Lung microvascular endothelial cell (primary cell): ENCODE measurements at places on chromosomes 5 and 9.

DNA sequence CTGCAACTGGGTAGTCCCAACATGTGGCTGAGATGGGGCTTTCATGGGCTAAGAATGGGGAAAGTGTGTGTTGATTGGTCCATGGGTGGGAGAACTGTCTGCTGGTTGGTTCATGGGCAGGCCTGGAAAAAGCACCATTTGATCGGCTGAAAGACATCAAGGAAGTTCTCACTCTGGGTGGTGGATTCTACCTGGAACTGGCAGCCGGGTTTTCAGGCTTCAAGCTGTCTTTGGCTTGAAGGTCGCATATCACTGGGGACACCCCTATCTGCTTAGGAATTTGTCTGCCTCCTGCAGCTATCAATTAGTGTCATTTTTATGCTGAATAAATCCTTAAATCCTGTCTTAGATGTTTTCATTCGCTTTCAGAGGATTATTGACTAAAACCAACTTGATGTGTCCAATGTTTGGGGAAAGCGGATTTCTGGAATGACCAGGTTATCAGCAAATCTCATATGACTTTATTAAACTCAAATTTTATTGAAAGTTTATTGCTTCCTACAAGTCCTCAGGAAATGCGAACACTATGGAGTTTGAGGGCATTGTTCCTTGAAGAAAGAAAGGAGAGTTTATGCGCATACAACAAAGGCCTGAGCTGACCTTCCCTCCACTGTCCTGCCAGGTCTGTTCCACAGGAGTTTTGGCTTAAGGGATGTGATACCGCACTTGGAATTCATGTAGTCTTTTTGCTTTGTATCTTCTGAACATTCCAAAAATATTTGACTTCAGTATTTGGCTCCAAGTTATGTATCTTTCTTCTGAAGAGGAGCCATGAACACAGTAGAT, 451.1 kb downstream of the TUSC1 start:
- DNase-seq: no peak

- peak; percentile 99 for DNase-seq
Measured at GRCh38 chr5:132086277-132086794, 12.7 kb downstream of the CSF2 start.

DNA sequence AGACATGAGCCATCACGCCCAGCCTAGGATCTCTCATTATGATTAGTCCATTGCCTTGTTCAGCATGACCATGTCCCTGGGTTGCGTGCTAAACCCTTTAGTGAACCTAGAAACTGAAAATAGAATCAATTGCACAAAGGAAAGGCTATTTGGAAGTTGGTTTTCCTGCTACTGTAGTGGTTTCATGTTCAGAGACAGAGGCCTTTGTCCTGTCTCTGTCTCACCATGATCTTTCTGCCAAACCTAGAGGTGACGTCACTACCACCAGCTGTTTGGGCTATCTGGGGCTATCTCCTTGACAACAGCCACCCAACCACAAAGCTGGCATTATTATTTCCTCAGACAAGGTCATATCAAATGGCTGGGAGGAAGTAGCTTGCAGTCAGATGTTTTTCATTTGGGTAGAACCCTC, 4.0 kb upstream of the CDK5RAP2 start:
- DNase-seq: peak; percentile 96

DNA sequence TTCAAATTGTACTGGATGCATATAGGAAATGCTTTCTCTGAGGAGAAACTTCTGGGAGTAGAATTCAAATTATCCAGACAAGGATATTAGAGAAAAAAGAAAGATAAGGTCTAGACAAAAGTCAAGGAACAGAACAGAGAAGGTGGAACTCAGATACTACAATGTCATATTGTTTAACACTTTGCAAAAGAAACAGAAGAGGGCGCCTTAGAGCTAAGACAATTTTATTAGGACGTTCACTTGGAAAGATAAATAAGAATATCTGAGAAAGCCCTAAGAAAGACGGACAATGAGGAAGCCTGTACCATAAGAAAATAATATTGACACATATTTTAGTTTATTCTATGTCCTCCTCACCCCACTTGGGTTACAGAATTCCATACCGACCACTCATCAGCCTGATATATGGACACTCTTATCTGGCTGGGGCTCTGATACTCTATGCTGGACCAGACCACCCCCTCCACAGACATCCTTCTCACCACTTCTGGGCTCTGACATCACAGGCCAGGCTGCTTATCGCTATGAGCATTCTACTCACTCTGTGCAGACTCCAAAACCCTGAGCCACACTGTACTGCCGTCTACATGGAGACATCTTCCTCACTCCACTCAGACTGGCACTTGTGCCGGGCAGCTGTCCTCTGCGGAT, 9.1 kb upstream of the AK3 start:
- DNase-seq: peak; percentile 12

- DNase-seq: no peak
Measured at GRCh38 chr5:143051244-143052058, 281.3 kb downstream of the ARHGAP26 start.

DNA sequence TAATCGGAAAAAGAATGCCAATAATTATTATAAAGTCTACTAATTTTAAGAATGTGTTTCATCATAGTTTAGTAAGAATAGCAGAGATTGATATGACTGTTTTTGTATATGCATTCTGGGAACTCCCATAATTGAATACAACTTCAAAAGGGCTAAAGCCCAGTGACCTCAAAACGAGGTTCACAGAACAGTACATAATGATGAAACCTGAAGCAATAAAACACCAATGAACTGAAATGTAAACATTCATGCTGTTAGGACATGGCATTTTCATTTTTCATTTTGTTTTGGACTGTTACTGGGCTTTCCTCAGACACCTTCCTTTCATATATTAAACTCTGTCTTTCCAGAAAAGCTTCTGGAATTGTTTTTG, 684 bp upstream of the JMY start:
- DNase-seq: peak; percentile 5

GRCh38 chr9:90801241-90801972, at the start of gene SYK:
Gene SYK, plus strand, starts transcription at chr9:90801819. Its CDS starts 42,080 bp downstream, at chr9:90843899.
- DNase-seq: no peak

DNA sequence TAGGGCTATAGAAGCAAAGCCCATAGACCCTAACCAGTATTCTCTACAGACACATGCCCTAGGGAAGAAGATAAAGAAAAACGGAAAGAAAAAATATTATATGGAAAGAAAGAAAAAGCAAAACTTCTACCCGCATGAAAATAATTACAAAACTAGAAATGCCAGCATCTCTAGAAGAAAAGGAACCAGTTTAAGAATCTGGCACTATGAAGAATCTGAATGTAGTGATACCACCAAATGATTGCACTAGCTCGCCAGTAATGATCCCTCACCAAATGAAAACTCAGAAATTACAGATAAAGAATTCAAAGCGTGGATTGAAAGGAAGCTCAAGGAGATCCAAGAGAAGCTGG, 341.9 kb upstream of the GRIA1 start:
- no peak for DNase-seq

DNA sequence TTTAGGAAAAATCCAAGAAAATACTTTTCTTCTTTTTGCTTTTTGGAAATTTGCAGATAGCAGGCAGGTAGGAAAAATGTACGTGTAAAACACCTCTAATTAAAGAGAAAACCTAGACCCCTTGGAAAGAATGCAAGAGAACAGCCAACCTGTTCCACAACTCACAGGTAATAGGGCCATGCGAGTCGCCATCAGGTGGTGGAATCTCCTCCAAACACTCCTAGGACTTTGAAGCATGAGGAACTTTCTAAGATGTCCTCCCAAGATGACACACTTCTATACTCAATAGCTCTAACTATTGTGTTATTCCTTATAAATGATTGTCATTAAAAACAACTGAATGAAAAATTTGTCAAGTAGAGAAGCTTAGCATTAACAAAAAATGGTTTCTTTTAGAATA, 174.0 kb downstream of the TMC1 start:
- DNase-seq: no peak

DNA sequence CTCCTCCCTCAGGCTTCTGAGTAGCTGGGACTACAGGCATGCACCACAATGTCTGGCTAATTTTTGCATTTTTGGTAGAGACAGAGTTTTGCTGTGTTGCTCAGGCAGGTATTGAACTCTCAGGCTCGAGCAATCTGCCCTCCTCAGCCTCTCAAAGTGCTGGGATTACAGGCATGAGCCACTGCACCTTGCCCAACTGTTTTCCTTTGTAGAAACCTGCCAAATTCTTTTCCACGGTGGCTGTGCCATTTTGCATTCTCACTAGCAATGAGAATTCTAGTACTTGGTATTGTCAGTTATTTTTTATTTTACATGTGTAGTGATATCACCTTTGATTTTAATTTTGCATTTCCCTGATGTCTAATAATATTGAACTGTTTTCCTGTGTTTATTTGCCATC, 7.8 kb downstream of the RMI1 start:
- no peak for DNase-seq

DNA sequence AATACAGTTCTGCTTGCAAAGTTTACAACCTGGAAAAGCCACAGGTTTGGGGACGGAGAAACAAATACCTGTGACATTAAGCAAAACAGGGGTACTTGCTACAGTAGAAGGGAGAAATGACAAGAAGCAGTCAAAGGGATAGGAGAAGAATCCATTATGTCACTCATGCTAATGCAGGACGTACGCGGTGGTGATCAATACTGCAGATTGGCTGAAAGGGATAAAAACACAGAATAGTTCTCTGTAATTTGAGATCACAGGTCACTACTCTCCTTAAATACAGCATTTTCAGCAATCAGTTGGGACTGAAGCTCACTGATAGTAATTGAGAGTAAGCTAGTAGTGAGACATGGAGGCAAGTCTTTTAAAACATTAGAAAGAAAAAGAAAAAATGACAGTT, 130.3 kb upstream of the MTAP start:
- DNase-seq: no peak

DNA sequence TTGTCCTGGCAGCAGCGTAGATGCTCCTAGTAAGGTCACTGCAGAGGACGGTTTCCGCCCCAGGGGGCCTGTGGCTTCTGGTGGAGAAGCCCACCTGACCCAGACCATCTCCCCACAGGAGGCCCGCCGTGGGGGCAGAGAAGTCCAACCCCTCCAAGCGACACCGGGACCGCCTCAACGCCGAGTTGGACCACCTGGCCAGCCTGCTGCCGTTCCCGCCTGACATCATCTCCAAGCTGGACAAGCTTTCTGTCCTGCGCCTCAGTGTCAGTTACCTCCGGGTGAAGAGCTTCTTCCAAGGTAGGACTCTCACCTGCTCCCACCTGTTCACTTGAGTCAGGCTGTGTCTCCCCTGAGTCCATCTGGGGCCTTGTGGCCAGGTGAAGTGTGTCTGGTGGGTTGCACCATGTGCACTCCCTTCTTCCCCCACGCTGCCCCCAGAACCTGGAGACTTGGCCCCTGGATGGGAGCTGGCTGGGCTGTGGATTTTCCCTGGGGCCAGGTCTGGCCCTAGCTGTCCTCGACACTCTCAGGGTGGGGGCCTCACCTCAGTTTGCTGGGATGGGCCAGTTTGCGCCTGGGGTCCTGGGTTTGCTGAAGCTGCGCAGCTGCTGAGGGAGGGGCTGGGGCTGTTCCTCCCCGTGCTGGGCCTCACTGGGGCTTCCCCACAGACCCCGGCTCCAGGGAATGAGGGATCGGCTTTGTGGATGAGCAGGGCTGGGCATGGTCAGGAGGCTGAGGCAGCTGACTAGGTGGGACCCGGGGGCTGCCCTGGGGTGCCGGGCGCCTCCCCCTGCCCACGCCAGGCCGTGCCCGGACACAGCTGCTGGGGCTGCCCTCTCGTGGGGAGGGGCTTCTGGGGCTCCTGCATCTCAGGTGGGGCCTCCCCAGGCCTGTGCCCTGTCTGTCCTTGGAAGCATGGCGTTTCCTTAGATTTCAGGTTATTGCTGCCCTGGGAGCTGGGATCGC, 32.4 kb downstream of the AHRR start:
- no peak for DNase-seq

DNA sequence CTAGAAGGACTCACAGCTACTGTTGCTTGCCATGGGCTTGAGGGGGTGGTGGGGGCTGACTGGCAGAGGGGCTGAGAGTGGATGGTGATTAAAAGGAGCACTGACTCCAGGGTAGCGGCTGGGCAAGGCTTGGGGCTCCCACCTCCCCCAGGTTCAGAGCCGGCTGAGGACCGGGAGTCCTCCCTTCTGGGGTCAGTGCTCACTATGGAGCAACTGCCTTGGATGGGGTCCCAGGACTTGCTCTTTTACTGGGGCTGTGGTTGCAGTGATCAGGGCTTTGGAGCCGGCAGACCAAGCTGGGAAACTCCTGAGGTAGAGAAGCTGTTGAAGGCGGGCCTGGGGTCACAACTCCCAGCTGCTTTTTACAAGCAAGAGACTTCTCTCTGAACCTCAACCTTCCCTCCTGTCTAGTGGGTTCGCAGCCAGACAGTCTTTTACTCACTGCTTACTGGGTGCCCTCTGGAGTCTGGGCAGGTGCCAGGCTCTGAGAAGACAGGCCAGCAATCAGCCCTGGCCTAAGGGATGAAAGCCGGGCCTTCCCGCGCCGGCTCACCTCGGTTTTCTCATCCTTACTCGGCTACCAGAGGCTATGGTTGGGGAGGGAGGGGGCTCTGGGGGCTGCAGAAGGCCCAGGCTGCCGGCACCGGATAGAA, 795 bp upstream of the ASS1 start:
- no peak for DNase-seq
